Hair follicular keratinocyte (primary cell): ENCODE measurements at places on chromosomes 2 and 18. TPM values are rescaled to one million over a fixed set of nuclear protein-coding genes. Genes with fewer than 3 reads are reported as not detected.

Gene LYPD1
- not detected in 2 replicates for total RNA-seq

Gene MAL
- 0.23 TPM in 1 of 2 replicates, not detected in the other for total RNA-seq

Gene LBX2
- 0.65 and 1.2 TPM in 2 replicates for total RNA-seq

Gene IL1F10
- 0.08 and 1.3 TPM in 2 replicates for total RNA-seq
